Stromal cell of bone marrow (primary cell): ENCODE measurements at places on chromosomes 6 and 20.

DNA sequence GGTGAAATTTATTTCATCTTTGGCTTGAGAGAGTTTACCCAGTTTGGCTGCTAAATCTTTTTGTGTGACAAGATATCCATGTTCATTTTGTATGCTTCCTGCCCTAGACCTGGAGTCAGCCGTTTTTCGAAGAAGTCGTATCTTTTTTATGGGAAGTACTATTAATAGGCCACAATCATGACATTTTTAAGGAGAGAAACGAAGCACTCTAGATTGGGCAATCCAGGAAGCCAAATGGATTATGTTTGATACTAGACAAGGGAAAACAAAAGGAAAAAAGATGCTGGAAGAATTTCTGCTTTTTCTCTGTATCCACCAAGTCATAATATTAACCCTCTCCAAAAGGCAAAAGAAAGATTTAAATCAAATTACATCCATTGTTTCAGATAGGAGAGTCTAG lies 214.6 kb downstream of the HDGFL1 start:
- DNase-seq = no peak

DNA sequence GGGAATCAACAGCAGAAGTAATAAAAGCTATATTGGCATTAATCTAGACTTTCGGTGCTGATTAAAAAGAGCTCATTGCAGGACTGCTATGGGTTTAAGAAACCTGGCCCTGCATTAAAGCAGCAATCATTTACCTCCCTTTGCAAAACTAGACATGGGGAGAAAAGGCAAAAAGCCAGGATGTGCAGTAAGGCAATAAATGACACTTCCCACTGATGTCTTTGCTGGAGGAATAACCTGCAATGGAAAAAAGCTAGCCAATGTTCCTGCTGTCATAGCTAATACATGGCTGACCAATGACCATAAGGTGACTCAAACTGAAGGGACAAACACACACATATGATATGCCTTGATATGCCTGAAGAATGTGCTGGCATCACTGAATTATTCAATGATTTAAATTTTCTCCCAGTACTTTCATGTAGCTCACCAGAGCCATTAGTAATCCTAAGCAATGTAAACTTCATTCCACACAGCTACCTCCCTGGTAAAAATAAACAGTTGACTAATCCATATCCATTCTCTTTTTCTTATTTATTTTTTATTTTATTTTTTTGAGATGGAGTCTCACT lies 8.7 kb downstream of the DNAAF9 start:
- no peak for DNase-seq

- DNase-seq = no peak
Measured at GRCh38 chr6:35624341-35625070, 64.2 kb downstream of the FKBP5 start.

DNA sequence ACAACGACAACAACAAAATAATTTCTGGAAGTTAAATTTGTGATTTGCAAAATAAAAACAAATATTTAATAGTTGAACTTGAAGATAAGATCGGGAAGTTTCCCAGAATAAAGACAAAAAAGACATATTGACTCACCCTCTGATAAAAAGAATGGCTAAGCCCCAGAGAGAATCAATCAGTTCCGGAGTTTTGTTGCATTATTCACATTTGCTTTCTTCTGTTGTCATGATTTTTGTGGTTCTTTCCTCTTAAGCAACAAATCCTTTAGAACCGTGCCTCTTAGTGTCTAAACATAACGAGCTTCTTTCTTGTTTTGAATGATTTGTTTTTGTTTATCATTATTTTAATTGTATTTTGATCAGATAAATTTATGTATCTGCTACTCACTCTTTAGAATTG lies 337.7 kb upstream of the PRND start:
- peak; percentile 10 for DNase-seq

DNA sequence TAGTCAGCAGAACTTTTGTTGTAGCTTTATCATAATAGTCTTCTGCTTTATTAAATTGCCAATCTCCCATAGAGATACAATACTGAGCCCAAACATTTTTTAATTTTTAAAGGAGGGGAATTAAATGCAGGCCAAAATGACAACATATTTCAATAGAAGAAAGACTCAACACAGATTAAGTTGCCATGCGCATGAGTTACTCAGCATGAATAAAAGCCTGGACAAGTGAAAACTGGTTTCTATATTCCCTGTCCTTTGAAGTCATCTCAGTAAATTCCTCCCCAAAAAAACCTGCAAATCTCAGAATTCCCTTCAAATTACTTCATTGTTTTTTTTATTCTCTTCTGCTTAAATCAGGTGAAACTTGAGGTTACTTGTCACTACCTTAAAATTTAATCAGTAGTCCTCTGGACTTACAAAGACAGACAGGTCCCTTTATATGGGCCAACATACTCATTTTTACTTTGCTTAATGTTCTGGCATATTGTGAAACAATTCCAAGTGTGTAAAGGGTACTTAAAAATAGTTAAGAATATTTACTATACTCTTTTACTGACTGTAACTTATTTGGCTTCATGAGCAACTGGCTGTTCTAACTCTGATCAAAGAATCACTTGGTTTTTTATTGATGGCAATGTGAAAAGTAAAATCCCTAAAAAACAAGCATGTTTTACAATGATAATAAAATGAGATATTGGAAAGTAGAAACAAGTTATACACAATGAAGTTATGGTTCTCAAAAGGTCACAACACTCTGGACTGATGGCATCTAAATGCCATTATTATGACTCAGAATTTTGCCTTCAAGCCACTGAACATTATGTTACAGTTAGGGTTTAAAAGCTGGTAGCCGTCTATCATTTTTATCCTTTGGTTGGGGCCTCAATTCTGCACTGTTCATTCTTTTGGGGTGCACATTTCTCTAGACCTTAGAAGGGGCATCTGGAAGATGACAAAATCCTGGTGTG lies 49.9 kb upstream of the COL21A1 start:
- no peak for DNase-seq

- DNase-seq = no peak
Measured at GRCh38 chr20:22866812-22867341, 168.2 kb upstream of the SSTR4 start.

DNA sequence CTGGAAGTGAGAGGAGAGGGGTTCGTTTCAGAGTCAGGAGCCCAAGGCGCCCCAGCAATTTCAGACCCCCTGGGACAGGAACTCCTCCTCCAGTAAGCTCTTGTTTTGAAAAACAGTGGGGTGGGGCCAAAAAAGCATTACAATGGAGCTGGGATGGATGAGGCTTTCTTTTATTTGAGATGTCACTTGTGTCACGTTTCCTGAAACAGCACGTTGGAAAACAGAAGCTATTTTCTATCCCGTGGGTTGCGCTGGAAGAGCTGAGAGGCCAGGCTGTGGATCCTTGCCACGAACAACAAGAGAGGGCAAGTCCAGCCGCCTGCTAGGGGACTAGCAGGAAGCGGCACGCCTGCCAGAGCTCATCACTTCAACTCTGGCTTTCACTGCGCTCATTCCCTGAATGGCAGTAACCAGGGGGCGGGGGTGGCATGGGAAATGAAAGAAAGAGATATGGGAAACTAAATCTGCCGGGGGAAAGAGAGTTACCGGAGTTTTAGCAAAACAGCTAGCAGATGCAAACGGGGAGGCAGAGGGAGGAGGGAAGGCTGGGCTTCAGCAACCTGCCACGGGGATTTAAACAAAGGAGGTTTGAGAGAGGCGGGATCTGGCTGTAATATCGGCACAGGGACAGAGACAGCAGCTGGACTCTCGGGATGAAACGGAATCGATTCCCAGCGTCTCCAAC lies 34.6 kb downstream of the GCNT2 start:
- DNase-seq = peak; percentile 11

GRCh38 chr6:33613146-33613794 lies 7.9 kb upstream of the ITPR3 start:
- DNase-seq = peak; percentile 67

DNA sequence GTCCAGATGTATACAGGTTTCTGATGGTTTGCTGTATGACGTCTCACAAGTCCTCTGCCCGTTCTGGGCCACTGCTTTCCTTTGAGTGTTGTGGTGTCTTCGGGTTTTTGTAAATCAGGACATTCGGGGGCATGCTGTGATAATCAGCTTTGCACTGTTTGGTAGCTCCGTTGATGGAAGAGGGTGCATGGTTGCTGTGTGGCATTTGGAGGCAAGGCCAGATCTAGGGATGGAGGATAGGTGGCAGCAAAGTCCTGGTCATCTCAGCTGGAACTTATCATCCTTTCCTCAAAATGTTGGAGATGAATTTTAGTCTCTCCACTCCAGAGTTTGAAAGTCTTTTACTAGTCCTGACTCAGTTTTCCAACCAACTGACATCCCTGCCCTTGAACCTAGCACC lies 91.0 kb downstream of the SCP2D1 start:
- no peak for DNase-seq

GRCh38 chr20:41228858-41229257 lies 88.7 kb downstream of the ZHX3 start:
- no peak for DNase-seq

DNA sequence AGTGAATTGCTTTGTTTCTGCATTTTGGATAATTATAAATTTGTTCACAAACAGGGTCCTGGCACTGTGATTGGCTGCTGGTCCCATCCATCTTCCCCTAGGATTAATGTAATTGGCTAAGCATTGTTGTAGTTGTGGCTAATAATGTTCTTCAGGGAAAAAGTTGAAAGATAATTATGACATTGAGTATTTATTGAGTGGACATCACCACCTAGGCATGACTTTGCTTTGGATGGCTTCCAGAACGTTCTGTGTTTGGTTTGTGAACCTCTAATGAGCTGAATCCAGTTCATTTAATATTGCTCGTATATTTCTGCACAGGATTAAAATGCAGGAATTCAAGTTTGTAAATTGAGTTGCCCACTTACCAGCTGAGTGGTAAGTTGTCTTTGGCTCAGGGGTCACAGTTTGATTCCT lies 55.1 kb downstream of the ARID1B start:
- peak; percentile 28 for DNase-seq

DNA sequence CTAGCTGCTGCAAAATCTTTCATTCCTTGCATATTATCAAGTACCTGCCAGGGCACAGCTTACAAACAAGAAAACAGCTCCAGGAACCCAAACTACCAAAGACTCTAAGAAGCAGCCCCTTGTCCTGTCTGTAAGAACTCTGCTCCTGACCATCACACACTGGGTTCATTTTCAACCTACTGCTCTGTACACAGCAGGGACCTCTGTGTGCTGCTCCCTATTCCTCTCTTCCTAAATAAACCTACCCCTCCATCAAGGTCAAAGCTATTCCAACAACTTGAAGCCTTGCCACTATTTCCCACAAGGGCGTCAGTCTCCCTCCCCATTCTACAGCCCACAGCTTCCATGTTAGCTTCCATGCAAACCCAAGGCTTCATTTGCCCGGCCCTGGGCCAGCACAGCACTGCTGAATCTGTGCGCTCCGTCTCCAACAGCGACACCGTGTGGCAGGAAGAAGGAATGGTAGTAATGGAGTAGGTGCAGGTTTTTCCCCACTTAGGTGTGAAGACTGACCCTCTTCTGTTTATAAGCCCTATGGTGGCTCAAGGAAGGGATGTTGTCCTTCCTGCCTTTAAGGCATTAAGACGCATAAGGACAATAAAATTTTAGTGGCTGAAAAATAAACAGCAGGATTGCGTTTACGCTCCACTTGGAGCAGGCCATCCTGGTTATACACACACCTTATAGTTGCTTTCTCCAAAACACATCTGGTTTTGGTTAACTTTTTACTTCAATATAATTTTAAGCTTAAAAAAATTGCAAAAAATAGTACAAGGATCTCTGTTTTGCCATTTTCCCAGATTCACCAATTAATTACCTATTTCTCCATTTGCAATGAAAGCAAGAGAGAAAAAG lies 115.2 kb upstream of the NXT1 start:
- DNase-seq = no peak

DNA sequence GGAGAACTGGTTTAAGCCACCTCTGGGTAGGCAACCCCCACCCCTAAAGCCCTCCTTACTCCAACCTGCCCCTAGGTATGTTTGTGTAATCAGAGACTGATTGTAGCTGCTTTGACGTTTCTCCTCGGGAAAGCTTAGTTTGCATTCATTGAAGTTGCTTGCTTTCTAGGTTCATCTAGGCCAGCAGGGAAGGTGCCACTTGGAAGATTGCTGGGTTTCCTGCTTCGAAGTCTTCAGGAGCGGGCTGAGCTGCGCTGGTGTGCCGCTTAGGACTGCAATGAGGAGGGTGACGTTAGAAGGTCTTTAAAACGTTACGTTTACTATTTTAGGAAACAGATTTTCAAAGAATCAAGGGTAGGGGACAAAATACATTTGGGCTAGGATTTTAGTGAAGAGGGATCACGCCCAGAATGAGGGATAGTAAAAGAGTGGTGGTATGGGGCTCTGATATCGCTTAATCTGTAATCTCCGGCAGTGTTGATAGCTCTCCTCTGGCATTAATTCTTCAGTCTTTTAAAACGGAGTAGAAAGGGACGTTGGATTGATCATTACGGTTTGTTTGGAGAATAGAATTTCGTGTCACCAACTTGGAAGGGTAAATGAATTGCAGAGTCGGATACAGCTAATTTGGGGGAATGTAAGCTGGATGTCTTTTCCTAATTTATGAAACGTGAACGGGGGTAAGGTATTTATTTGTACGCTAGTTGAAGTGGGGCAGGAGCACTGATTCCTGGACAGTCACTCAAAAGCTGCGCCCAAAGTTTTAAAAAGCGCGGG lies 92.6 kb upstream of the PRDM1 start:
- DNase-seq = no peak

DNA sequence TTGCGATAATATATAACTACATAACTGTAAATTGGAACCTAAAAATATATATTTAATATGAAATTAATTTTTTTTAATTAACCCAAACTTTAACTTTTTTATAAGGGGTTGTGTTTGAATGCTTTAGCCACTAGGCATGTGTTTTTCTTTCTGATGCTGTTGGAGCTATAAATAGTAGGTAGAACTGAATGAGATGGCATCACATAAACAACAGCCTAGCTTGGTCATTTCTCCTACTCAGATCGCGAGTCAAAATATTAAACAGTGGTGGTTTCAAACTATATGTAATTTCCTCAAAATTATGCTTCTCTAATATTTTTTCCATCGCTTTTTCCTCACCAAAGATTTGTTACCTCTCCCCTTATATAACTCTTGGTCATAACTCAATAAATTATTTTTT lies 243.2 kb downstream of the ARID1B start:
- no peak for DNase-seq

- DNase-seq = no peak
Measured at GRCh38 chr6:9467741-9468140, 947.1 kb downstream of the TFAP2A start.

DNA sequence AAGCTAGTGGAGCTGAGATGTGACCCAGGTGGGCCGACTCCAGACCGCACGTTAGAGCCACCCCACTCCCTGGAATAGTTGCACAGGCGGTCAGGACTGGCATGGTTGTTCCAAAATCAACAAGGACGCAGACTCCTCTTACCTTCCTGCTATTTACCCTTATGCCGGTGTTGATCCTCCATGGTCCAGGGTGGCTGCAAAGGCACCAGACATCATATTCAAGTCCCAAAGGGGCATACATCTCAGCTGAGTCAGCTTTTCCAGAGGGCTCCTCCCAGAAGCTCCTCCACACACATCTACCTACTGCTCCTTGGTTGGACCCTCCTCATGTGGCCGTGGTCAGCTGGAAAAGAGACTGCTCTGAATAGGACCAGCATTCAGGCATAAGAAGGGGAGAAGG lies 112.2 kb downstream of the SYCP2 start:
- no peak for DNase-seq
